NCI-H1930 (cell line): ENCODE measurements at places on chromosomes 6 and 20.

- no peak for DNase-seq
Measured at GRCh38 chr6:166259296-166259977, 48.8 kb downstream of the PRR18 start.

GRCh38 chr6:40286721-40287120 lies 300.4 kb downstream of the LRFN2 start:
- DNase-seq: no peak

- no peak for DNase-seq
Measured at GRCh38 chr20:61821735-61822134, 243.9 kb downstream of the TAF4 start.

GRCh38 chr20:59146780-59147565 lies 16.6 kb upstream of the ZNF831 start:
- DNase-seq: no peak

DNA sequence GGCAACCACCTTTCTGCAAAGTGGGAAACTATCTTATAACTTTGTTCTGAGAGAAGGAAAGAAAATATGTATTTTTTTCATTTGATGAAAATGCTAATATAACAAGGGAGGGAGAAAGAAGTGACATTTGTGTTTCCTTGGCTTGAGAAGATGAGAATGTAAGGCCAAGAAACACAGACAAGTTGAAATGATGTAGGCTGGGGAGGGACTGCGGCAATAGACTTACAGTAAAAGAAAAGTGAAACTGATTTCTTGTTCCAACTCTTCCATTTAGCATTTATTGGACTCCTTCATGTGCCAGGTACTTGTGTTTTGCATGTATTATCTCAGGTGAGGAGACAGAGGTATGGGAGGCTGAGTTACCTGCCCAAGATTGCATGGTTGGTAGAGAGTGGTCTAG lies 130.9 kb downstream of the CARMIL1 start:
- no peak for DNase-seq

DNA sequence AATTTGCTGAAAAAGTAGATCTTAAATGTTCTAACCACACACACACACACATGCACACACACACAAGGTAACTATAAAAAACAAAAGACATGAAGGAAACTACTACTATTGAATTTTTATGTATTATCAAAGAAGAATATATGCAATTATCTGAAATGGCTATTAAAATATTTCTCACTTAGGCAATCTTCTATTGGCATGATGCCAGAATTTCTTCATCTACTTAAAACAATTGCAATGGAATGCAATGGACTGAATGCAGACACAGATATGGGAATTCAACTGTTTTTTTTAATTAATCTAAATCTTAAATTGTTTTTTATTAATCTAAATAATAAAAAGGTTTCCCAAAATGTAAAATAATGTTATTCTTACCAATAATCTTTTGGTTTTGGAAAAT lies 152.6 kb upstream of the SMLR1 start:
- DNase-seq: no peak

DNA sequence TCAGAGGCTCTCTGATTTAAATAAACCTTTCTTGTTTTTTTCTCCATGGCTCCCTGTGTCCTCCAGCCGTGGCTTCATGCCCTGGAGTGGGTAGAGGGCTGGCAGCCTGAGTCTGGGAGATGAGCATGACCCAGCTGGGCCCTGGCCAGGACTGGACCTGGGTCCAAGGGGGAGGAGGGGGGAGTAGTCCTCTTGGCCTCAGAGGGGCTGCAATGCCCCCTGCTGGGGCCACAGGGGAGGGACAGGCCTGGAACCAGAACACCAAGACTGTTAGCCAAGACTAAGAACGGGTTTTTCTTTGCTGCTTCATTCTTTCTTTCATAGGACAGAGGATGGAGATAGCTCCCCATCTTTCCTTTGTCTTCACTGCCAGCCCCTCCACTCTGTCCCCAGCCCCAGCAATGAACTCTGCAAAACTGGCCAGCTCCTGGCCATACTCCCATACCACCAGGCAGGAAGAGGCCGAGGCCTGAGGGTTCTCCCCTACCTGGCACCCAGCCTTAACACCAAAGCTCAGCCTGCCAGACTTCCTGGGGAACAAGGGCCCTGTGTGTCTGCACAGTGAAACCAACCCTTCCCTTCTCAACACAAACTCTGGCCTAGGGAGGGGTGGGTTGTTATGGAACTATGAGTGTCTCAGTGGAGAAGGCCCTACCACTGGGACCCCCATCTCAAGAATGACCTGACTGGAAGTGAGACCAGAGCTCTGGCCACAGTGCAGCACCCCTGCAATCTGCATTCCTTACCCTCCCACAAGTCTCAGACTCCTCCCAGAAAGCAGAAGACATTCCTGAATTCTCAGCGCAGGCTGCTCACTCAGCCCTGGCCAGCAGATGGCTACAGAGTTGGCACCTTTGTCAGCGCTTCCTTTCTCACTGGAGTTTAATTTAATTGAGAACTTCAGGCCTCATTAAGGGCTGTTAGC lies 11.0 kb downstream of the SLC29A1 start:
- no peak for DNase-seq

DNA sequence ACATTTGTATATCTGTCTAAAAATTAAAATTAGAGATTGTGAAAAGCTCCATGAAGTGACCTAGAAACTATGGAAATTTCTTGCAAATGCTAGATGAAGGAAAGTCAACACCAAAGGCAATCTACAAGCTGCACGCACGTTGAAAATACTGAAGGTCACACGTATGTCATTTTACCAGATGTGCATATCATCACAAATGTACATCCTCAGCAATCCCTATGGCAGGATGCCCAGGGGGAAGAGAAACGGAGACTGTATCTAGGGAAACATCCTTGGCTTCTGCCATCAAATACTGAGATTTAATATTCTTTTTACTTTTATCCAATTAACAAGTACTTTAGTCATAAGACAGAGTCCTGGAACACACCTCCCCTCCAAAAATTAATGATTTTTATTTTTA lies 672.0 kb downstream of the RNF144B start:
- no peak for DNase-seq

DNA sequence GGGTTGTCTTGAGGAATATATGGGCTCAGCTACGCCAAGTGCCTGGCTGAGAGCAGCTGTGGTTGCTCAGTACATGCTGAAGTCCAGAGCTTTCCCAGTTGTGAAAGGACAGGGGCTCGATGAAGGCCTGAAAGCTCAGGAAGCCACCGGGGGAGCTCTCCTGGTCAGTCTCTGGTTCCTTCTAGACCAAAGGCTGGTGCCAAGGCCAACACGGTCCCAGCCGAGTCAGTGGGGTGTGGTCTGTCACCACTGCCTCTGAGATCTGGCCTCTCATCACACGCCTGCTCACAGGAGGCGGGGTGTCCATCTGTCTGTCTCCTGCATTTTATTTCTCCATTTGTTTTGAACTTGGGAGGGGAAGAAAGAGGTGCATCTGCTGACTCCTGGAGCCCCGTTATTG lies 4.9 kb upstream of the FAM83C start:
- DNase-seq: no peak

- DNase-seq: no peak
Measured at GRCh38 chr20:11012975-11013374, 339.2 kb upstream of the JAG1 start.

- DNase-seq: peak; percentile 1
Measured at GRCh38 chr6:139881728-139882211, 507.3 kb upstream of the CITED2 start.

- no peak for DNase-seq
Measured at GRCh38 chr6:144327081-144327480, 41.9 kb downstream of the UTRN start.

DNA sequence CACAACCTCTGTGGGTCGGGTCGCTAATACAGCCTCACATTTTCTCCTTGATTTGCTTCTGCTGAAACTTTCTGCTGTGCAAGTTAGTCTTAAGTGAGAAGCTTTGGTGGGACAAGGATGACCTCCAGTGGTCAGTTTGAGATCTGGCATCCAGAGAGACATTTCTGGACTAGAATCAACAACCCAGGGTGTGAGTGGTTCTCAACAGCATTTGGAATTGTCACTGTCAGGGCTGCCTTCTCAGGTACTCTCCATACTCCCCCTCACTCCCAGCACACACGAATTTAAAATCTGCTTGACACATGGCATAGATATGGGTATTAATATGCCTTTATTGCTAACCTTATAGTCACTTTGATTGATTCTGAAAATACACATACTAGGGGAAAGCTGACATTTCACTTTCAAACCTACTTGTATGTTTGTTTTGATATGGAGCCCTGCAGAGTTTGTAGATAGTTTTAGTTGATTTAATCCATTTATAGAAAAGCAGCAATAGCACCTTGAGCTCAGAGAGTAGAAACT lies 13.2 kb downstream of the OTOR start:
- peak; percentile 52 for DNase-seq

- no peak for DNase-seq
Measured at GRCh38 chr20:34861386-34862084, 11.1 kb downstream of the GGT7 start.

GRCh38 chr6:40668203-40668602 lies 81.0 kb upstream of the LRFN2 start:
- no peak for DNase-seq

DNA sequence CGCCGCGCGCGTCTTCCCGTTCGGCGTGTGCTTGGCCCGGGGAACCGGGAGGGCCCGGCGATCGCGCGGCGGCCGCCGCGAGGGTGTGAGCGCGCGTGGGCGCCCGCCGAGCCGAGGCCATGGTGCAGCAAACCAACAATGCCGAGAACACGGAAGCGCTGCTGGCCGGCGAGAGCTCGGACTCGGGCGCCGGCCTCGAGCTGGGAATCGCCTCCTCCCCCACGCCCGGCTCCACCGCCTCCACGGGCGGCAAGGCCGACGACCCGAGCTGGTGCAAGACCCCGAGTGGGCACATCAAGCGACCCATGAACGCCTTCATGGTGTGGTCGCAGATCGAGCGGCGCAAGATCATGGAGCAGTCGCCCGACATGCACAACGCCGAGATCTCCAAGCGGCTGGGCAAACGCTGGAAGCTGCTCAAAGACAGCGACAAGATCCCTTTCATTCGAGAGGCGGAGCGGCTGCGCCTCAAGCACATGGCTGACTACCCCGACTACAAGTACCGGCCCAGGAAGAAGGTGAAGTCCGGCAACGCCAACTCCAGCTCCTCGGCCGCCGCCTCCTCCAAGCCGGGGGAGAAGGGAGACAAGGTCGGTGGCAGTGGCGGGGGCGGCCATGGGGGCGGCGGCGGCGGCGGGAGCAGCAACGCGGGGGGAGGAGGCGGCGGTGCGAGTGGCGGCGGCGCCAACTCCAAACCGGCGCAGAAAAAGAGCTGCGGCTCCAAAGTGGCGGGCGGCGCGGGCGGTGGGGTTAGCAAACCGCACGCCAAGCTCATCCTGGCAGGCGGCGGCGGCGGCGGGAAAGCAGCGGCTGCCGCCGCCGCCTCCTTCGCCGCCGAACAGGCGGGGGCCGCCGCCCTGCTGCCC lies 1.1 kb downstream of the SOX4 start:
- DNase-seq: no peak

DNA sequence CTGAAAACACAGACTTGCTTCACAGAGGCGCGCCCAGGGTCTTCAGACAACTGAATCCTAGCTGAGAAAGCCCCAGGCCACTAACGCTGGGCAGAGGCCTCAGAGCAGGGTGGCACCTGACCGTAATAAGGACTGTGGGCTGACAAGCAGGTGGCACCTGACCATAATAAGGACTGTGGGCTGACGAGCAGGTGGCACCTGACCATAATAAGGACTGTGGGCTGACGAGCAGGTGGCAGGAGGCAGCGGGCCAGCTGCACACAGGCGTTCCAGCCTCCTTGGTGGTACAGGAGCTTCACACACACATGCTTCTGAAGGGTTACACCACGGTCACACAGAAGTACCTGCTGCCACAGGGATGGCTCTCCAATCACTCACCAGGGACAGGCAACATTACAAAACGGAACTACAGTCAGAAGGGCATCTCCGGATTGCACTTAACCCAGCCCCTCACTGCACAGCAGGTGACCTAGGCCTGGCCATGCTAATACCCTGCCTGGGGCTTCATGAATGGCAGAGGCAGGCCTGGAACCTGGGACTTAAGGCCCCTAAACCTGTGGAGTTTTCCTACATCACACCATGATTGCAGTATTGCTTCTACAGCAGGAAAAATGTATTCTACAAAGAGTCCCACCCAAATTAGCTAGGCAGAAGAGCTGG lies 50.8 kb downstream of the PSMG4 start:
- DNase-seq: no peak

GRCh38 chr6:46290421-46291274 lies 119.9 kb upstream of the ENPP5 start:
- no peak for DNase-seq

DNA sequence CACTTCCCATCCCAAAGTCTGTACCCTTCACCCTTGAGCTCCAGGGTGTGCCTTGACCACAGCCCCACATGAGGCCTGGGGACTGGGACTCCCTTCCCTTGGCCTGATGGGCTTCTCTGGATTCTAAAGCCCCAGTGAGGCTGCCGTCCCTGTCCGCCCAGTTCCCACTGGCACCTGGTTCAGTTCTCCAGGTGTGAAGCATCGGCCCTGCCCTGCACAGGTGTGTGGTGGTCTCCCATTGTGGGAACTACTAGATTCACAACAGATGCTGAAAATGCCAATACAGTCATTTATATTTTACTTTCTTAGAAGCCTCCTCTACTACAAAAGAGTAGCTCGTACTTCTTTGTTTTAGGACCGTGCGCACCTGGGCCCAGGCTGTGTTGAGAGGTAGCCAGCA lies 72.8 kb downstream of the TTLL2 start:
- DNase-seq: no peak

- DNase-seq: no peak
Measured at GRCh38 chr6:40400738-40401137, 186.4 kb downstream of the LRFN2 start.

DNA sequence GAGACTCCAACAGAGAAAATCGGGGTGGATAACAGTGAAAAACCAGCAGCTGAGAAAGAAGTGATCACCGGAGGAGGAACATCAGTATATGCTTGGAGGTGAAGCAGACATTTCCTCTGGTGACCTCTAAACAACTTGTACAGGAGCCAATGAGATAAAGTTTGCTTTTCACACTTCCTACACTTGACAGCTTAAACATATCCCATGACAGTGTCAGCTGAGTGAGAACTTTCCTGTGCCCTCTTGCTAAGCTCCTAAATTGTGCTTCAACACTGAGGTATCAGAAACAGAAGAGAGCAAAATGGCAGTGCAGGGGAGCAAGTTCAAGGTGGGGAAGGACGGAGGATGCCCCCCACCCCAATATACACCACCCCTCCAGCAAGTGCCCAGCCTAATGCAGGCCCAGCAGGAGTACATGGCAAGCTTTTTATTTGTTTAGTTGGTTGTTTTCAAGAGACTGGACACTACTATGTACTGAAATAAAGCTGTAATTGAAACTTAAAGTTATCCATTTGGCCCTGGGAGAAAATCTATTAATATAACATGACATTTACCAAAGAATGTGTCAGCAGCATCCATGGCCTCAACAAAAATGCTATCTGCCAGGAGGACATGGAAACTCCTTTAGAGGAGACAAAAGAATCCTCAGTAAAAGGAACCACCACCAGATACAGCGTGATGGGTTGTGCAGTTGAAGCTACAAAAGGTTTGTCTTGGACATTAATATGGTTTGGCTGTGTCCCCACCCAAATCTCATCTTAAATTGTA lies 540.2 kb downstream of the PRKN start:
- no peak for DNase-seq
